Psoas muscle (tissue), 8 donors: ENCODE measurements at places on chromosomes 5 and 9. TPM values are rescaled to one million over a fixed set of nuclear protein-coding genes. Genes with fewer than 3 reads are reported as not detected.

DNA sequence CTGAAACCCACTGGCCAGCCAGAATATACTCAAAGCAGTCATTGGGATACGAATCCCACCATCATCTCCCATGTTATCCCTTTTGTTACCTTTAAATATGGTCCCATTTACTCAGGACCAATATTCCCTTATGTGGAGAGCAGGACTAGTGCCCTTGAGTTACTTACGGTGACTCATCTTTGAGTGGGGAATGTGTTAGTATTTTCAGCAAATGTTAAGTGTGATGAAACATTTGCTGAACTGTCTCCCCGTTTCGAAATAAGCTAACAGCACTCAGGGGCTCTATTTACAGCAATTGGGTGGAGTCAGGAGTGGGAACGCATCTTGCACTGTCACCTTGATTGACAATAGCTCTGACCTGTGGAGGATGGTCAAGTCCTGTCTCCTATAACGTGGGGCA is 67.4 kb downstream of the CTSL start:
- no peak for DNase-seq

DNA sequence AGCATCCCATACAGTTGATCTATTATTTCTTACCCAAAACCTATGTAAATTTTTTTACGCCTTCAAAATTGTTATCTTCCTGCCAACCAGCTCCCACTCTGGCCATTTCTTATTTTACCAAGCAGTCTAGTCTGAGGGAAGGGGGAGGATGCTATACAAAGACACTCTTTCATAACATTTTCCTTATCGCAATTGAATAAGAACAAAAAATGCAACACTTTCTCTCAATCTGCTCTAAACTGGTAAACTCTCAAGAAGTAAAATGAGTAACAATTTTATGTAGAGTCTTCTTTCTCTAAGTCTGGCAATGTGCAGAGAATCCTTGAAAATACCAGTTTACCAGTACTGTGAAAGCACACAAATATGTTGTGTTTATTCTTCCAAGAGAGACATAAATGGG is 1216.3 kb downstream of the PTPRD start:
- DNase-seq = no peak

DNA sequence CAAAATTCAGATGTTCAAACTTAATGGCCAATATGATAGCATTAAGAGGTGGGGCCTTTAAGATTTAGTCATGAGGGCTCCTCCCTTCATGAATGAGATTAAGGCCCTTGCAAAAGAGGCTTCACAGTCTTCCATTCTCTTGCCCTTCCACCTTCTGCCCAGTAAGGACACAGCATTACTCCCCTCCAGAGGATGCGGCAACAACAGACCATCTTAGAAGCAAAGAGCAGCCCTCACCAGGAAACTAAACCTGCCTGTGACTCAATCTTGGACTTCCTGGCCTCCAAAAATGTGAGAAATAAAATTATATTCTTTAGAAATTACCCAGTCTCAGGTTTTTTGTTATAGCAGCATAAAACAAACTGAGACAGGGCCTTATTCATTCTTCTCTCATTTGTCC is 8.2 kb downstream of the AP3B1 start:
- no peak for DNase-seq

- DNase-seq = no peak
Observed at GRCh38 chr9:37468620-37469019, 3.4 kb upstream of the ZBTB5 start.

DNA sequence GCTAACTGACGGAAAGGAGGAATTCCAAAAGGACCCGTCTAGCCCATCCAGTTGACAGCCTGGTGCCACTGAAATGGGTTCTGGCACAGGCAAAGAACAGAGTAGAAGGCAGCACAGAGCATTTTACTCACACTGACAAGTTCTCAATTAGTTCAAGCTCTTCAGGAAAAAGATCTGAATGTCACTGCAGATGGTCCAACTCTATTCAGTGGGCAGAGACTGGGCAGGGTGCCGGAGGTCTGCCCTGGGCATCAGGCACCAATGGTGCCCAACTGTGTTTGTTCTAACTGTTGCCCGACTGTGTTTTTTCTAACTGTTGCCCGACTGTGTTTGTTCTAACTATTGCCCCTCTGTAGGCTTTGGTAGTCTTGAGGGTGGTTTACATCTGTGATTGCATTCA is 151.8 kb downstream of the SLC24A2 start:
- no peak for DNase-seq

- DNase-seq = no peak
Observed at GRCh38 chr5:155885199-155885598, 441.8 kb upstream of the SGCD start.

DNA sequence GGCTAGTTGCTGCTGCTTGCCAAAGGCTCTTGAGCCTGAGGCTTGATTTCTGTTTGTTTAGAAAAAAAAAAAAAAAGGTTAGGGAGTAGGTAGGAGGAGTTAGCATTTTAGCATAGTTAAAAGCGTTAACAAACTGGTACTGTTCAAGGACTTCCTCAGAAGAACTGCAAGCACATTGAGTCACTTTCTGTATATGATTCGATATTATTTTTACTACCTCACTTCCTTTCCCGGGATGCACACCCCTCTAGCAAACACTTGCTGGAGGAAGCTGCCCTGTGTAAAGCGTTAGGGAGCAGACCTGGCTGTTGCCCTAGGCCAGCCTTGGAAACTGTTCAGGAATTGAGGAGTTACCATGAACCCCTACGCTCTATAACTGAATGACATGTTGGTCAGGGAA is 15.7 kb upstream of the CEP120 start:
- DNase-seq = no peak

DNA sequence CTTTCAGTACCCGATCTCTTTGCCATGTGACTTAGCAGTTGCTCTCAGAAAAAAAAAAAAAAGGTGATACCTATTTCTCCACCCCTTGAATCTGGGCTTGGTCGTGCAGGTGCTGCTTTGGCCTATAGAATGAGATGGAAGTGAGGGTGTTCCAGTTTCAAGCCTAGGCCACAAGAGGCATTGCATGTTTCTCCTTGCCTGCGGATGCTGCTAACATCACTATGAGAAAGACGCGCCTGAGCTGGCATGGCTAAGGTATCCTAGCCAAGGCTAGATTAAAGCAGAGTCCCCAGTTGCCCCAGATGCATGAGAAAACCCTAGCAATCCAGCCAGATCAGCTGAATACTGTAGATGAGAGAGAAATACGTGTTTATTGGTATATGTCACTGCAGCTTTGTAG is 14.7 kb upstream of the CSF1R start:
- no peak for DNase-seq

- DNase-seq = peak; percentile 94
Observed at GRCh38 chr9:93098236-93098946, 2.4 kb downstream of the CARD19 start.

GRCh38 chr9:134948149-134948548 is 30.4 kb upstream of the FCN1 start:
- DNase-seq = peak; percentile 42

DNA sequence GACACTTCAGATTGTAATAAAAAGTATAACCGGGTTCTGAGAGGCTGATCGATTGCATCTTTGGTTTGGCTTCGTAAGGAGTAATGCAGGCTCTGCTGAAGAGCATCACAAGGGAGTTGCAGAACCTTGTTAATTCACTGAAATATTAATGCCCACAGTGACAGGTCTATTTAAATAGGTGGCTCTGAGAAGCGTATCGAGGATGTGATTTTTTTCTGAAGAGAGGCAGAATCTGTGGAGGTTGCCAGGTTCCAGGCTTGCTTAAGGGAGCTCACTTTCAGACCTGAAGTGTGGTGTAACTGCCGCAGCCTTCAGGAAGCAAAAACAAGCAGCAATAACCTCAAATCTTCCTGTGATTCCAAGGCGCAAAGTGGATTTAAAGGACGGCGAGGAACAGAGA is 80.3 kb downstream of the ANKRD33B start:
- DNase-seq = no peak

GRCh38 chr5:53556001-53556400 is 4.4 kb upstream of the NDUFS4 start:
- no peak for DNase-seq

DNA sequence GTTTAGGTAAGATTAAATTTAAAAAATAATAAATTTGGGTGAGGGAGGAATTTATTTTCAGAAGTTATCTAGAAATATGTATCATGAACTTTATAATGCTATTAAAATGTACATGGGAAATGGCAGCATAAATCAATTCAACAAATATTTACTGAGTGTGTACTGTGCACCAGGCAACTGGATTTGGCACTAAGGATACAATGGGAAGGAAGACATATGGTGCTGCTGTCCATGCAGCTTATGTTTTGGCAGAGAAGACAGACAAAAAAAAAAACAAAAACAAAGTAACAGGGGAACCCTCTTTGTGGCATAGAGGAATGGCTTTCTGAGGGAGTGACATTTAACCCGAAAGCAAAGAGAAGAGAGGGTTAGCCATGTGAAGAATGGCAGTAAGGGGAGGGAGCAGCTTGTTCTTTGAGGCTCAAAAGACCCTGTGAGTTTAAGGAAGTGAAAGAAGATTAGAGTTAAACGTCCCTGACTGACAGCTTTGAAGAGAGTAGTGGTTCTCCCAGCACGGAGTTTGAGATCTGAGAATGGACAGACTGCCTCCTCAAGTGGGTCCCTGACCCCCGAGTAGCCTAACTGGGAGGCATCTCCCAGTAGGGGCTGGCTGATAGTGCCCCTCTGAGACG is 23.9 kb downstream of the CNTRL start:
- no peak for DNase-seq

- DNase-seq = no peak
Observed at GRCh38 chr9:125202846-125203618, 2.7 kb downstream of the RABEPK start.

SLC45A2 gene
- not detected for total RNA-seq

GRIN3A gene
- total RNA-seq = not detected

SLIT3 gene
- 2.1 TPM for total RNA-seq

ADAMTS16 gene
- total RNA-seq = not detected

SWI5 gene
- 10.0 TPM for total RNA-seq

HTR4 gene
- 0.10 TPM for total RNA-seq

UGT3A1 gene
- 0.97 TPM for total RNA-seq

SPINK14 gene
- not detected for total RNA-seq

UGT3A2 gene
- not detected for total RNA-seq

OGN gene
- total RNA-seq = 0.95 TPM
